Activated T-cell treated with anti-CD3 and anti-CD28 coated beads, Interleukin-2, amount 50 U/mL, for 24 hours (primary cell): ENCODE measurements at places on chromosomes 12 and 14.

DNA sequence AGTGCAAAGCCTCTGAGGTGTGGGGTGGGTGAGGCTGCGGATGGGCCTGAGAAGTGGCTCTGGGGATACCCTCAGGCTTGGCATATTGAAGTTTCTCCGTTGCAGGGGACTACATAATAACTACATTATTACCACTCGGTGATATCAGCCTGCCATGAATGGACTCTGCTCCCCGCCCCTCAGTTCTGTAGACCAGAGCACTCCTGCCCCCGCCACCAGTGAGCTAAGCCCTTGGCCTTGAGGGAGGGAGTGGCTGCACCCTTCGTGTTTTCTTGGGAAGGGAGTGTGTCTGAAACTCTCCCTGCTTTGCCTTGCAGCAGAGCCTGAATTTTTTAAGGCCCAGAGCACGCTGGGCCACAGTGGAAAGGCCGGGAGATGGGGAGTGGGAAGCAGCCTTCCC lies 1.7 kb downstream of the ORAI1 start:
- DNase-seq = no peak

DNA sequence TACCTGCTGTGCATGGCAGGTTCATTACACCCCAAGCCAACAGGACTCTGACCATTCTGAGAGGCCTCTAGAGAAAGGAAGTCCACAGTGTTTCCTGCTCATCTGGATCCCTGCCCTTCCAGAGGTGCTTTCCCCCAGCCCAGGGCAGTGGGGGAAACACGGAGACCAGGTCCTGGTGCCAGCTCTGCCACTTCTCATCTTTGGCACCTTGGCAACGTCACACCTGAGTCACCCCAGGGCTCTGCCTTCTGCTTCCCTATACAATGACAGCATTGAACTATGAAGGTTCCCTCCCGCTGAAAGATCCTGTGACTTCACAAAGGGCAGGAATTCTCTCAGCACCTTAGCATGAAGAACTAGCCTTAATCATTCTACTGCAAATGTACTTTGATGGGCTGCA lies 74.9 kb downstream of the ANO2 start:
- no peak for DNase-seq

DNA sequence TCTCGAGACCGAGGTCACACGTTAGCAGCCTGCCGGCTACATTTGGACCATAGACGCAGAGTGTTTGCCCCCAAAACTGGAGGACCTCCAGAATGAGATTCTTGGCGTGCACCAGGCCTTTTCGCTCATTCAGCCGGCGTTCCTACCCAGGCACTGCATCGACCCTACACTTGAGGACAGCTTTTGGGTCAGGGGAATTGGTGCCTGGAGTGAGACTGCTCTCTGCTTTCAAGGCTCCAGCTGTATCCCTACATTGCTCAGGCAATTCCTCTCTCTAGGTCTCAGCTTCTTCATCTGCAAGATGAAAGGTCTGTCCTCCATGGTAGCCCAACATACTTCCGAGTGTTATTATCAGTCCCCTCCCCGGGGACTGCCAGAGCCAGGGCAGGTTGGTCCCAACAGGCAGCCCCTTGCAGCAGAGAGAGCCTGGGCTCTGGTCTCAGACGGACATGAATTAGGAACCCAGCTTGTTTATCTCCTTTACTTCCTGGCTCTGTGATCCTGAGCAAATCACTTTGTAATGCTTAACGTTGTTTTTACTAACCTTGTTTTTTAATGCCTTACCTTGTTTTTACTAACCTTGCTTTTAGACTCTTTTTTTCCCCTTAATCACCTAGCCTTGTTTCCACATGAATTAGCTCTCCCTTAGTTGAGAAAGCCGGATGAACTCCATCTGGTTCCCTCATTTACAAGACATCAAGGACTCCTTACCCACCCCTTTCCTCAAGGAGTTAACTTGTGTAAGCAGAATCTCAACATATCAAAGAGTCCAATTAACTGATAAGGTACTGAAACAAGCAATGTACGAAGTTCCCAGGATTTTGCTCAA lies 892 bp downstream of the TCHP start:
- no peak for DNase-seq

- no peak for DNase-seq
Observed at GRCh38 chr12:129064209-129064855, 211.1 kb downstream of the GLT1D1 start.

- DNase-seq = no peak
Observed at GRCh38 chr12:45670346-45671065, 59.0 kb upstream of the ARID2 start.

- no peak for DNase-seq
Observed at GRCh38 chr12:88391556-88391955, 188.7 kb downstream of the KITLG start.

DNA sequence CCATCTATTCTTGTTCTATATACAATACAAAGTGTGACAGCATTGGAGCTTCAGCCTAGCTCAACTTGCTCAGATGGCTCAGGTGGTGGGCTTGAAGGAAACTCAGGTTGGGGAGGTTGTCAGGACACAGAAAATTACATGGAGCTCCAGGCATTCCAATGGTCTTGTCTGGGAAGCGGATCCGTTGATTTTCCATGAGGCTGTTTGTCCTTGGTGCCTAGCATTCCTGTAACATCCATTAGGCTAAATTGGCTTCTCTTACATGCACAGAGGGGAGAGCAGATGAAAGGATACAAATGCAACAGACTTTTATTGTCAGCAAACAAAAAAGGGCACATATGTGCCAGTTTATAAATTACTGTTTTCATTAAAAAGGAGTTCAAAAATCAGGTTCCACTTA lies 75.5 kb upstream of the OTX2 start:
- no peak for DNase-seq

- peak; percentile 53 for DNase-seq
Observed at GRCh38 chr12:123119808-123120207, 31.1 kb downstream of the PITPNM2 start.

- no peak for DNase-seq
Observed at GRCh38 chr12:3571724-3572123, 80.7 kb downstream of the PRMT8 start.

DNA sequence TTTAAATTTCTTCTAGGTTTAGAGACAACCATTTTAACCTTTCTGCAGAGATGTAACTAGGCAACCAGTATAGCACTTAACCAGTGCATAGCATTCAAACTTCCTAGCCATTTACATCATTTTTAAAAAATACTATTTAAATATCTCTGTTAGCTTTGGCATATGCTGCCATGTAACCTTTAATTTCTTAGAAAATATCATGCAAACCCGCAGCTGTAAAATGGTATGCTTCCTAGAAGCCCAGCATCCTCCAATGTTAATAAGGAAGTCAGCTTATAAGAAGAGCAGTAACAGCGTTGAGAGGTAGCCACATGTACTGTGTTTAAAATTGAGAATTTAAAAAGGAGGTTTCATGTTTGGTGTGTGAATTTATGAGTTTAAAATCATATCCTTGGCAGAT lies 22.8 kb downstream of the GNG2 start:
- no peak for DNase-seq

DNA sequence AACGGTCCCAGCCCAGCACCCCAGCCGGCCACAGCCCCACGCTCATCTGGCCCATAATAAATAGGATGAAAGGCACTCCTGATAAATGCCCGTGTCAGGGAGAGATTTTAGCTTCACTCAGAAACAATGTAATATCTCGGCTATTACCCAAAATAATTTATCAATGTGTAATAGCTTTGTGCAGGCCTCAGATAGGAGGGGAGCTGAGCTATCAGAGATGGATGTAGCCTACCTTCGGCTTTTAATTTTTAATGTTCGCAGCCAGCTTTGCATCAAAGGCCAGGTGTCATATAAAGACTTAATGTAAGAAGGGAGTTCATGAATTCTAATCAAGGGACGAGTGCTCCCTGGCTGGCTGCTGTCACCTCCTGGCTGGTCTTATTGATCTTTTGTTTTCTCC lies 171.9 kb downstream of the ESRRB start:
- DNase-seq = no peak

GRCh38 chr14:71890541-71890940 lies 41.7 kb upstream of the RGS6 start:
- DNase-seq = no peak

DNA sequence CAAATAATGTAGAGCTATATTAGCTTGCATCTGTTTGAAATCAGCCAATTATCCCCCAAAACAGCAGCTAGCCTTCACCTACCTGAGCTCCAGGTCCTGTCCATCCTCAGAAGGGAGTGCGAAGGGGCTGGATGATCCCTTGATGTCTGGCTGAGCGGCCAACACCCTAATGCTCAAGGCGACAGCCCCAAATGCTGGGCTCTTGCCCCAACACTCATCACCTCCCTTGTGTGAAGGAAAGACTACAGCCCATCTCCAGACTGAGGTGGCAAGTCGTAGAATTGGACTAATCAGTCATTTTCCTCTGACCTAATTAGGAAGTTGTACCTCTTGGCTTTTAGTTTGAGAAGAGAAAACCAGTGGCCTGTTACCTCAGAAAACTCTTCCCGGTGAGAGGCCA lies 16.3 kb upstream of the MDM1 start:
- no peak for DNase-seq

DNA sequence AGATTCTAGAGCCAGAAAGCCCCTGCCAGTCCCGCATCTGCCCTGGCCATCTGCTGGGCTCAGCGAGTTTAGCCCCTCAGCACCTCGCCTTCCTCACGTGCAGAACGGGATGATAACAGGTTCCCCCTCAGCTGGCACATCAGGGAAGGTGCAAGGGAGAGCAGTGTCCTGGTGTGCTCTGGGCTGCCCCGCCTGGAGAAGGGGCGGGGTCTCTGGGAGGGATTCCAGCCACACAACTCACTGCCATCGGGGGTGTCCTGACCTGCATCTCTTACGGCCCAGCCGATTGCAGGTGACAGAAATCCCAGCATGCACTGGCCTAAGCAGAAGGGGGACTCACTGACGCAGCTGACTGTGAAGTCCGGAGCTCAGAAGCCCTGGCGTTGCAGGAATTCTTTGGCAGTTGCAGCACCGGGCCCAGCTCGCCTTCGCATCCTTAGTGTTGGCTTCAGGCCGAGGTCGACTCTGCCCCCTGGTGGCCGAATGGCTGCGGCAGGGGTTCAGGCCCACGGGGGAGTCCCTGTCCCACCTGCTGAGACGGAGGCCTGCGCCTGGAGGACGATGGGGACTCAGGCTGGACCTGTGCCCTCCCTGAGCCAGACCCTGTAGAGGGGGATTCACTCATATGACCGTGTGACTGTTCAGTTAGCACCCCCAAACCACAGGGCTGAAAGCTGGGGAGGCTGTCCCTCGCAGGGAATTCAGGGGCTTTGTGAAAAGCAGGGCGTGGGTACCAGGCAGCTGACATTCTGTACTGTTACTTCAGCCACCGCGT lies 178.6 kb downstream of the ADGRD1 start:
- peak; percentile 87 for DNase-seq

- DNase-seq = no peak
Observed at GRCh38 chr12:62028536-62028935, 231.7 kb upstream of the USP15 start.

DNA sequence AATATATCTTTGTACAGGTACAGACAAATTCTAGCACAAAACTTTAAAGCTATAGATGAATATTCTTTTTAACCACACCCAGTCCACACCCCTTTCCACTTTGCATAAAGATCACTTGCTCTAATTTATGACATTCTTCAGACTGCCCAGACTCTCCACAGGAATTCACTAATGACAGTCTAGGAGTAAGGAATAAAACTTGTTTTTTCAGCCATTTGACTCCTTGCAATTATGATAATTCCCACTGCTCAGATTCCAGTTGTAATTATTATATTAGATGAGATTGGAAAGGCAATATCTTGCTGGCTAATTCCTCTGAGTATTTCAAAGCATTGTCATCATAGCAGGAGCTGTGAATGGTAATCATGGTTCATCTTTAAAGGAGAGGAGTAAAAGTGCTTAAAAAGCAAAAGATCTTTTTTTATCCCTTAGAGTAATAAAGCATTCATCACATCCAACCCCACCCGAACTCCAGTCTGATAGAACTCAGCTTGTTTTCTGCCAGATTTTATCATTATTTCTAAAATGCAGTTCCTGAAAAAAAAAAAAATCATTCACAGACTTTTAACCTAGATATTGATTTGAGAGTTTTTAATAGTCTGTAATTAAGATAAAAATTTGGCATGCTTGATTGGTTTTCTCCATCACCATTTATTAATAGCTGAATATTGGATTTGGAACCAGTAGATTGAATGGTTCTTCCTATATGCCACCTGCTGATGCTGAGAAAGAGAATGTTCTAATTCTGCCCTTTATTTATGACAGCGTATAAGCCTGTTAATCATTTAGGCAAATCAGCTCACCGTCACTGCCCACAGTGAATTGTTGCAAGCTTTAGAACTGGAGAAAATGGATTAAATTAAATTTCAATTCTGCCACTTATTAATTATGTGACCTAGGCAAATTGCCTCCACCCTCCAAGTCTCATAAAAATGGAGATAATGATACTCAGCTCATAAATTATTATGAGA lies 93.9 kb upstream of the RASSF8 start:
- DNase-seq = no peak

- DNase-seq = no peak
Observed at GRCh38 chr14:75005357-75005756, 2.6 kb downstream of the EIF2B2 start.

GRCh38 chr12:54549774-54550451 lies 512 bp downstream of the PDE1B start:
- DNase-seq = peak; percentile 61

- DNase-seq = no peak
Observed at GRCh38 chr14:59274991-59275391, 86.5 kb downstream of the DAAM1 start.

DNA sequence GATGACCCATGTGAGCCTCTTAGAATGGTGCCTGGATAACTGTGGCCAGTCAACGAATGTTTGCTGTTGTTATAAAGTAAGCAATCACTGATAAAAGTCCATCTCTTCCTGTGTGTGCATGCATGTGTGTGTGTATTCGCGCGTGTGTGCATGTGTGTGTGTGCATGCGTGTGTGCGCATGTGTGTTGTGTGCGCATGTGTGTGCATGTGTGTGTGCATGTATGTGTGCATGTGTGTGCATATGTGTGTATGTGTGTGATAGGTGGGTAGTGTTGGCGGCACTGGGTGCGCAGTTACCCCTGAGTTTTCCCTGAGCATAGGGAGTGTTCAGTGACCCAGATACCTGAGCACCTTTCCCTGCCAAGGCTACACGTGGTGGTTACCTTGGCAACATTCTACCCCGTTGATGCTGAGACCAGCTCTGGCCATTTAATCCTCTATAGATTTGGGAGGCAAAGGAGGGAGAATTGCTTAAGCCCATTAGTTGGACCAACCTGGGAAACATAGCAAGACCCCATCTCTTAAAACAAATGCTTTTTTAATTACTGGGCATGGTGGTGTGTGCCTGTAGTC lies 137.8 kb downstream of the SLC15A4 start:
- DNase-seq = no peak

DNA sequence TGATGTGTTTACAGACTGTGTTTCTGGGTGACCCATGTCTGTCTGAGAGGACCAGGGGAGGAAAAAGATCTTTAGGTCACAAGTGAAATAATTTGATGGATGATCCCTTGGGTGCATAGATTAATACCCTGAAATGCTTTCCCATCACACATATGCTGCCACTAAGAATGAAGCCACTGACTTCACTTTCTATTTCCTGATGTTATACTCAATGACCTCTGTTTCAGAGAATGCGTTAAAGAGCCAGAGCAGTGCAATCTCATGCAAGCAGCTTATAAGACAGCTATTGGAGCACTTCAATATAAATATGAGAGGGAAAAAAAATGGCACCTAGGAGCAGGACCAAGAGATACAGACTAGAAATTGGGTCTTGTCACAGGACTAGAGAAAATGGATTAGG lies 133.7 kb downstream of the KLHL28 start:
- no peak for DNase-seq

- no peak for DNase-seq
Observed at GRCh38 chr12:96617178-96617577, 127.8 kb downstream of the CFAP54 start.
